ENCODE measurements at places on chromosomes 2 and 18.

DNA sequence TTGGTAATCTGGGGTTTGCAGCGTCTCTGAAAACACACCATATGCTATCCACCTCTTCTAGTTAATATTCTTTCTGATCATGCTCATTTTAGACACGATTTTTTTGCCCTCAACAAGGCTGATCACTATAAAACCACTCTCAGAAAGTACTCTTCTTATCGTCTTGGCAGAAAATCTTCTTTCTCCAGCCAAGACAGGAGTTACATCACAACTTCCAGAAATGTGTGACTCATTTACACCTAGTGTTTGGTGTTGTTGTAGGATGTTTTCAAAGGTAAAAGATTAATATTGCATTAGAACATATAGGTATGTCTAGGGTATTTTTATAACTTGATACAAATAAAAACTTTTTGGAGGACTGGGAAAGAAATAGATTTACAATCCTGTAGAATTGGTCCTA is 138.5 kb upstream of the NETO1 start:
- no peak for DNase-seq

DNA sequence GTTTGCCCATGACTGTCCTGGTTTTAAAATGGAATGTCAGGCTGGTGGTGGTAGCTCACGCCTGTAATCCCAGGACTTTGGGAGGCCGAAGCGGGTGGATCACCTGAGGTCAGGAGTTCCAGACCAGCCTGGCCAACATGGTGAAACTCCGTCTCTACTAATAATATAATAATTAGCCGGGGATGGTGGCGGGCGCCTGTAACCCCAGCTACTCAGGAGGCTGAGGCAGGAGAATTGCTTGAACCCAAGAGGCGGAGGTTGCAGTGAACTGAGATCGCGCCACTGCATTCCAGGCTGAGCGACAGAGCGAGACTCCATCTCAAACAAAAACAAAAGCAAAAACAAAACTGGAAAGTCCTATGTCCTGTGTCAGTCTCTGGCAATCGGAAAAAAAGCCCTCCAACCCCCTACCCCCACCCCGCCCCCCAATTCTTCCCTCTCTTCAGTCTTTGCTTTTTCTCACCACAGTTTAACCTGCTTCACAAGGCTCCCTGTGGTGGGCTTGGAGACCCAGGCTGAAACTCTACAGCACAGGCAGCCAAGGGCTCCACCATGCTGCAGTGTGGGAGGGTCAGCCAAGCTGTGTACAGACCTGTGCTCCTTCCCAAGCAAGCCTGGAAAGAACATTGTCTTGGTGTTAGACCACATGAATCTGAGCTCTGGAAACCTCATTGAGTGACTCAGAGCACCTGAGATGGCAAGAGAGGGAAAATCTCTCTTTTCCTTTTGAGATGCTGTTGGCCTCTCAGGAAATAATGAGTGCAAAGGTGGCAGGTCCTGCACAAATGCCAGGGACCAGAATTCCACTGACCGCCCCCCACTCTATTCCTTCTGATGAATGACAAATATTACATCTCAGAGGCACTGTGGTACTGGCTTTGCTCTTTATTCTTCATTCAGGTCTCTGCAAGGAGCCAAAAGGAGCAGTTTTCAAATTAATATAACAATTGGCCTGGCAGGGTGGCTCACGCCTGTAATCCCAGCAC is 16.7 kb downstream of the MYCN start:
- DNase-seq = no peak

- no peak for DNase-seq
Measured at GRCh38 chr2:193583638-193584400, 1389.1 kb upstream of the TMEFF2 start.

GRCh38 chr2:5700551-5700950 is 8.4 kb downstream of the SOX11 start:
- DNase-seq = no peak

DNA sequence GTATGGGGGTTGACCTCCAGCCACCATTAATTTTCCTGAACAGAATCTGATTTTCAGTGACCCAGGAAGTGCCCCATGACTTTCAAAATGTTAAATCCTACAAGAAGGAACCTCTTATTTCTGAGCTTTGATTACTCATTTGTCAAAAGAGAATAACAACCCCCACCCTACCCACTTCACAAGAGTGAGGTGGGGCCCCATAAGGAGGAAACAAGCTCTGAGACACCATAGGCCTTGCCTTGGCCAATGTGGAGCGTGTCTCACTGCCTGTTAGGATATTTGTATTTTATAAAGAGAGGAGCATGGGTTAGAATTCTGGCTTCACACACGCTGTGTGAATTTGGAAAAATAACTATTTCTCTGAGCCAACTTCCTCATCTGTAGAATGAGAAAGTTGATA is 158.9 kb downstream of the TTC32 start:
- no peak for DNase-seq
